ENCODE measurements at places on chromosomes 7 and 10.

DNA sequence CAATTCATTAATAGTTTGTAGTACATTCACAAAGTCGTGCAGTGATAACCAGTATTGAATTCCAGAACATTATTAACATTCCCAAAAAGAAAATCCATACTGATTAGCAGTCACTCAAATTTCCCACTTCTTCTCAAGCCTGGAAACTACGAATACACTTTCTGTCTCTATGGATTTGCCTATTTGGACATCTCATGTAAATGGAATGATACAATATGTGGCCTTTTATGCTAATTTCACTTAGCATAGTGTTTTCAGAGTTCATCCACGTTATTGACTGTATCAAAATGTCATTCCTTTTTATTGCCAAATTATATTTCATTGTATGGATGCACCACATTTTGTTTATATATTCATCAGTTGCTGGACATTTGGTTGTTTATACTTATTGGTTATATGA, 78.8 kb downstream of the STK31 start:
- no peak for DNase-seq

GRCh38 chr7:135980012-135980551, 2.9 kb upstream of the MTPN start:
- no peak for DNase-seq

DNA sequence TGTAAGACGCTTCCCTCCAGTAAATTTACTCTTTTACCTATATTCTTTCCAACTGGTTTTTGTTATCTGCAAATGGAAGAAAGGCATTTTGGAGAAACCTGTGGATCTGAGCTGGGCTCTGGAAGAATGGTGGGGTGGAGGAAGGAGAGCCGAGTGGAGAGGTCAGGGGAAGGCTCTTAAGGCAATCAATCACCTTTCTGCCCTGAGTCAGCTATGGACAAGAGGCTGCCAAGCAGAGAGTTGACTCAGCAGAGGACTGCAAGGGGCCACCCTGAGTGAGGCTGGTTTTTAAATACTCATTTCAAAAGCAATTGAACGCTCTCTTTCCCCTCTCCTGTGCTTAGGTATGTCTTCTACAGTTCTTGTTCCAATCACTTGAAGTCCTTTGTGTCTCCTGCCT, 81.8 kb downstream of the SPAG6 start:
- DNase-seq, result no peak

- peak; percentile 65 for DNase-seq
Observed at GRCh38 chr10:43846187-43846680, 197.6 kb upstream of the ZNF32 start.

DNA sequence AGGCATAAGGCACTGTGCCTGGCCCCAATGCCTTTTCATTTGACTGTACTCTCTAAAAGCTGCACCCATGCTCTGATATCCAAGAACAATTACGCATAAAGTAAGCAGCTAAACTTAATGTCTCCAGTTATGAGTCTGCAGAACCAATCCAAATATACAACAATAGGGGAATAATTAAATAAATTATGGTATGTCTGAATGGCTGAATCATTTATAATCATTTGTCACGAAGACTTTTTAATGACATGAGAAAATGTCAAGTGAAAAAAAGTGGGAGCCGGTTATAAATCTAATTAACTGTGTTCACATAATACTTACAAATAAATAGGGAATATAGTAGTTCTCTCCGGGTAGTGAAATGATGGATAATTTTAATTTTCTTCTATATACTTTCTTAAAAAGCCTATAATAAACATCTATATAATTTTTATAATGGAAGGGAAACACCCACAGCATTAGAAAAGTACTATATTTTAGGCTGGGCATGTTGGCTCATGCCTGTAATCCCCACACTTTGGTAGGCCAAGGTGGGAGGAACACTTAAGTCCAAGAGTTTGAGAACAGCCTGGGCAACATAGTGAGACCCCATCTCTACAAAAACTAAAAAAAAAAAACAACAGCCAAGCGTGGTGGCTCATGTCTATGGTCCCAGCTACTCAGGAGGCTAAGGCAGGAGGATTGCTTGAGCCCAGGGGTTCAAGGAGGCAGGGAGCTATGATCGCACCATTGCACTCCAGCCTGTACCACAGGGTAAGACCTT, 14.2 kb downstream of the SLC37A3 start:
- DNase-seq, result no peak

DNA sequence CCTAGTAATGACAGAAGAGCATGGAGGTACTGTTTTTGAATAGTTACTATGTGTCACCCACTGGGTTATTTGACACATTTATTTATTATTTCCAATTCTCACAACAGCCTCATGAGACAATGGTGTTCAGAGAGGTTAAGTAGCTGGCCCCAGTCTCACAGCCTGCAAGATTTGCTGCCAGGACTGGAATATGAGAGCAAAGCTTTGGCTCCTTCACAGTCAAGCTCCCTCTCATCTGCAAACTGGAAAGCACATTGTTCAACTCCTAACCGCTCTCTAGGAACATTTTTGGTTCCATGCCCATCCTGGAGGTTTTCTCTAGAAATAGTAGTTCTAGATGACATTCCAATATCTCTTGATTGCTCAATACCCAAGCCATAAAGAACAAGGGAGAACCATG, 75.5 kb upstream of the CXCL12 start:
- DNase-seq, result no peak

DNA sequence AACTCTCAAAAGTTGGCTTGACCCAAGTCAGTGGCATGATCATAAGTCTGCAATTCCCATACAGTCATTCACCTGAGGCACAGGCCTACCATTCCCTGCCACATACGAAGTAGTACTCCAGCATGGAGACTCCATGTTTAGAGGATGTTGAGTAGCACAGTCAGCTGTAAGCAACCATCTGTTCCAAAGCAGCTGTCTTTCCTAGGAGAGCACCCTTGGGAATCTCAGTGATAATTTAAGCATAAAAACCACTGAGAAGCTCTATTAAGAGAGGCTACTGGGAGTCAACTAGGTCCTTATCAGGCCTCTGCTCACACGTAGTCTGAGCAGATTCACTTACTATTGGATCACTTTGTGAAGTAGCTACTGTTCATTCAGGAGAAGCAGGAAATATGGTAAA, 61.6 kb upstream of the UNC5B start:
- DNase-seq, result no peak

GRCh38 chr10:68105820-68106219, 3.5 kb upstream of the MYPN start:
- no peak for DNase-seq

DNA sequence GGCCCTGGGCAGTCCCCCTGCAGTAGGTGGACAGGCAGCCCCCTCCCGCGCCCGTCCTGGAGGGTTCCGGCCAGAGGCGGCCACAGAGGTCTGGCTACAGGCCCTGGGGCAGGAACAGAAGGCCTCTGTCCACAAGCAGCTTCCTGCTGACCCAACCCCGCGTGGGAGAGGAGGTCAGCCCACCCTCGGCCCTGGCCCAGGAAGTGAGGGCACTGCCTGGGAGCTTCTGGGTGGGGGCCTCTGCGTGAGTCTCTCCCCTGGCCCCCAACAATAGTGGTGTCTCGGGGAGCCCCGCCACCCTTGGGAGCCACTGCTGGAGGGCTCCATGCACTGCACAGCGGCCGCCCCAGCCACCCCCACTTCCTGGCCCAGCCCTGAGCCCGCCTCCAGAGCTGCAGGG, 4.7 kb downstream of the MICALL2 start:
- DNase-seq, result no peak

- no peak for DNase-seq
Observed at GRCh38 chr10:79170993-79171392, 102.2 kb downstream of the ZMIZ1 start.

DNA sequence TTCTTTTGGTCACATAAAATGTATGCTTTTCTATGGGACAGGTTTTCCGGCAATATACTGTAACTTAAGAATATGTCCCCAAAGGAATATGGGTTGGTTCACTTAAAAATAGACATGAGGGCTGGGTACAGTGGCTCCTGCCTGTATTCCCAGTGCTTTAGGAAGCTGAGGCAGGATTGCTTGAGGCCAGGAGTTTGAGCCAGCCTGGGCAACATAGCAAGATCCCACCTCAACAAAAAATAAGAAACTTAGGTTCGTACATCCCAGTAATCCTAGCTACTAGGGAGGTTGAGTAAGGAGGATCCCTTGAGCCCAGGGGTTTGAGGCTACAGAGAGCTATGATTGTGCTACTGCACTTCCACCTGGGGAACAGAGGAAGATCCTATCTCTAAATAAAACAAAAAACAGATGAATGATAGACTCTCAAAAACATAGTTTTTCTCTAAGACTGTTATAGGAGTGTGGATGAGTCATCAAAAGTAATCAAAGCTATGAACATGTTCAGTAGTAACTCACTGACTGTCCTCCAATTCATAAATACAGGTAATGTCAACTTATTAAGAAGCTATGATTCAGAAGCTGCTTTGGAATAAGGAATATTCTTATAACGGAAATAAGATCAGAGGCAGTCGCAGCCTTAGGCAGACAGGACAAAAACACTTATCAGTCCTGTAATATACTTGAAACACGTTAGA, 2.6 kb upstream of the SEC31B start:
- no peak for DNase-seq

- peak; percentile 51 for DNase-seq
Observed at GRCh38 chr7:30548845-30549244, 44.2 kb upstream of the GGCT start.

GRCh38 chr7:50467817-50468610, 17.9 kb upstream of the FIGNL1 start:
- peak; percentile 88 for DNase-seq

DNA sequence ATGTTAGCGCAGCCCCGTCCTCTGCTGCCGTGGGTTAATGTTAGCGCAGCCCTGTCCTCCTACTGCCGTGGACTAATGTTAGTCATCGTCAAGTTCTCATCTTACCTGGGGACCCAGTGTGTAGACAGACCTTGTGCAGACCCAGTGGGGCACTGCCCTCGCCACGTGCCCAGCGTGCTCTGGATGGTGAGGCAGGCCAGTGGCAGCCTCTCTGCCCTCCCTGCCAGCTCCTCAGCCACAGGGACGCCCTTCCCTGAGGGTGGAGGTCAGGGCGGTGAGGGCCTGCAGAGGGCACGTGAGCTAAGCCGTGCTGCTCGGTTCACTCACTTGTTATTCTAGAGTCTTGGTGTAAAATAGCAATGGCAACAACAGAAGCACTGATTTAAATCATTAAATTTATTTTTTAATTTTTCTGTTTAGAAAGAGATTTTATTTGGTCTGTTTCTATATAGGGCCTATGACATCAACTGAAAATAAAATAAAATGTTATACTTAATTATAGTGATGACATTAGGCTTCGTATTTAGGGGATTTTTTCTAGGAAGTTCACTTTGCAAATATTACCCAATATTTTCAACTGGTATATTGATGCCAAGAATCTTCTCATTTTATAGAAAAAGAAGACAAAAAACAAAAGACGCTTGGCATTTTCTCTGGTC, 48.4 kb downstream of the NKX6-2 start:
- no peak for DNase-seq

DNA sequence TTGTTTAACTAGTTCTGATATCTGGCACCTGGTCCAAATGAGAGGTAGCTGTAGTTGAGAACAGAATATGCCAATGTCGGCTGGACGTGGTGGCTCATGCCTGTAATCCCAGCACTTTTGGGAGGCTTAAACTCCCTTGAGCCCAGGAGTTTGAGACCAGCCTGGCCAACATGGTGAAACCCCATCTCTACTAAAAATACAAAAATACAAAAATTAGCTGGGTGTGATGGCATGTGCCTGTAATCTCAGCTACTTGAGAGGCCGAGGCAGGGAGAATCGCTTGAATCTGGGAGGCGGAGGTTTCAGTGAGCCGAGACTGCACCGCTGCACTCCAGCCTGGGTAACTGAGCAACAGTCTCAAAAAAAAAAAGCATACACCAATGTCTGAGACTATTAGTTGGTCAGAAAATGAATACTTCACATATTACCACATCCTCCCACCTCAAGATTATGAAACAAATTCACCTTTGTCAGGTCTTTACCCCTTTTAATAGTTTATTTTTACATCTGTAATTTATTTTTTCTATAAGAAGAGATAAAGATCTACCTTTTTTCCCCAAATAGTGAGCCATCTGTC, 38.8 kb downstream of the EPC1 start:
- peak; percentile 25 for DNase-seq

DNA sequence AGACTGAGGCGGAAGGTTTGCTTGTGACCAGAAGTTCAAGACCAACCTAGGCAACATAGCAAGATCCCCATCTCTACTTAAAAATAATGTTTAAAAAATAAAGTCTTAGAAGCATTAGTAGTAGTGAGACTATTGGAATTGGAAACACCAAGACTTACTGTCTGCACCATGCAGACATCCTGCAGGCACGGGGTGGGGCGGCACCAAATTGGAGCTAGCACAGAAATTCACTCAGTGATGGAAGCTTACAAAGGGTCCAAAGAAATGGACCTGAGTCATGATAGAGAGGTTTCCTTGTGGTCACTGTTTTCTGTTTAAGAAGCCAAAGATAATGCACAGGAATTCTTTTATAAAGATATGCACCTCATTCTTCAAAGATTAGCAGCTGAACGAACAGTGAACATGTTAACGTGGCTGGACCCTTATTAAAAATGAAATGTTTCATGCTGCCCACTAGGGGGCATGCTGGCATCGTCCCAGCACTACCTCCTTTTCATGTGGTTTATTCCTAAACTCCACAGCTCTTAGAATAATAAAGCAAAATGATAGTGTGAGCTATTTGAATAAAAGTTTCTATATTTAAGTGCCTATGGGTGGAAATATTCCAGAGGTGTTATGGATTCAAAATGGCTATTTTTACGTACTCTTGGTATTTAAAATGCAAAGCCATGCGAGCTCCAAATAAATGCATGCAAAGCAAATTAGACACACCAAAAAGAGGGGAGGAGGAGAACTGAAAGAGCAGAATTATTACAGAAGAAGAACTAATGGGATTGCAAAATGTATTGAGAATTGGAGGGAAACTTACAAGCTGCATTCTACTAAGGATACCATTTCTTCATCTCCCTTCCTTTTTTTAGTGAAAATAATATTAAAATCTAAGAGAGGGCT, 28.6 kb downstream of the PDSS1 start:
- peak; percentile 74 for DNase-seq

Data from CD4-positive, alpha-beta T cell treated with Interleukin-17A for 4 hours (primary cell).